ENCODE measurements at places on chromosomes 3 and 15.

- no peak for DNase-seq
Observed at GRCh38 chr3:136277634-136278033, 27.5 kb downstream of the PCCB start.

- DNase-seq, result no peak
Observed at GRCh38 chr3:123658118-123658851, 73.4 kb upstream of the HACD2 start.

DNA sequence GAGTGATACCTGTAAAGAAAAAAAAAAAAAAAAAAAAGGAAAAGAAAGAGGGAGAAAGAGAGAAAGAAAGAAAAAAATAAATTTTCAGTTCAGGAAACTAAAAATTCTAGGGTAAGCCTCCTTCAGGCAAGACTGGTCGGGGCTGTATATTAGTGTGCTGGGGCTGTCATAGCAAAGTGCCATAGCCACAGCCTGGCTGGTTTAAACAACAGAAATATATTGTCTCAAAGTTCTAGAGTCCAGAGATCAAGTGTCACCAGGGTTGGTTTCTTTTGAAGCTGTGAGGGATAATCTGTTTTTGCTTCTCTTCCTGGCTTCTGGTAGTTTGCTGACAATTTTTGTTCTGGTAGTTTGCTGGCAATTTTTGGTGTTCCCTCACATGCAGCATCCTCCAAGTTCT is 48.4 kb upstream of the SLC25A26 start:
- DNase-seq, result no peak

DNA sequence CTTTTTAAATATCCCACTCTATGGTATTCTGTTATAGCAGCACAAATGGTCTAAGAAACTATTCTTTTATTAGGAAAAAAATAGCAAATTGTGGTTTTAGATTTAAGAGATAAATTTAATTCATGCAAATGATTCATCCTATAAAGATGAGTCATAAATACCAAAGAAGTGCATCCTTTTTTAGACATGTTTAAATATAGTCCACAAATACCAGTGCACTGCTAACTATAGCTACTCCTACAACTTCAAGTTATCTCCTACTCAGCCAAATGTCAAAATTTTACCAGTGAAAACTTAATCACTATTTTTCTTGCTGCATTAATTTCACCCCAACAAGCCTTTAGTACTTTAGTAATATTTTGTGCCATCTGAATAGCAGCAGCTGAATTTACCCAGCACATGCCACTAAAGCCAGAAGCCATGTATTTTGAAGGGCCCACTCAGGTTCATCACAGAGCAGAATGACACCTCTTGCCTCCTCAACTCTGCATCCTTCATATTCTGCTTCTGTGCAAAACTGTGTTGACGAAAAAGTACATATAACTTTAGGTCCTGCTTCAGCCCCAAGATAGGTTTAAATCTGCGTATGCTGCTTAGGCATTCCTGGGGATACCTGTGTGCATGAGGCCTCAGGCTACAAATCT is 24.9 kb downstream of the CX3CR1 start:
- DNase-seq, result no peak

DNA sequence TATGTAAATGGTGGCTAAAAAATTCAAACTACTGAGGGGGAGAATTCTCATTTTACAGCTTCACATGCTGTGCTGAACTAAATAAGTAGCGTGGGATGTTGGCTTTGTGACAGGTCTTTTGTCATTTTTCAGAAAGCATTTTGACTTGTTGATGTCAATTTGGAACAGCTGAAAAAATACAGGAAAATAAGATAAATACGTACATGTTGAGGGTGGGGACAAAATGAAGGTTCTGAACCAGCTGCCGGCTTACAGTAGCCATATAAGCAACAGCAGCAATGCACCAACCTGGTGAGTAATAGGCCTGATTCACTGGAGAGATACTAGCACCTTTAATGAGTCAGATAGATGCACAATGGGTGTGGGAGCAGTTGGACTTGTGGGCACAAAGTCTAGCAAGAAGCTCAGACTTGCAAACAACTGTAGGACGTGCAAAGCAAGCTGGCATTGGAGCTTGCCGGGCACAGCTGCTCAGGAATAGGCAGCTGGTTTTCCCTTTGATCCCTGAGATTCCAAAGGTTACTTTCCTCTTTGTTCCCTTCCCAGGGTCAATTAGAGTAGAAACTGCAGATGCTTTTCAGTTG is 12.9 kb downstream of the B3GNT5 start:
- DNase-seq, result no peak

DNA sequence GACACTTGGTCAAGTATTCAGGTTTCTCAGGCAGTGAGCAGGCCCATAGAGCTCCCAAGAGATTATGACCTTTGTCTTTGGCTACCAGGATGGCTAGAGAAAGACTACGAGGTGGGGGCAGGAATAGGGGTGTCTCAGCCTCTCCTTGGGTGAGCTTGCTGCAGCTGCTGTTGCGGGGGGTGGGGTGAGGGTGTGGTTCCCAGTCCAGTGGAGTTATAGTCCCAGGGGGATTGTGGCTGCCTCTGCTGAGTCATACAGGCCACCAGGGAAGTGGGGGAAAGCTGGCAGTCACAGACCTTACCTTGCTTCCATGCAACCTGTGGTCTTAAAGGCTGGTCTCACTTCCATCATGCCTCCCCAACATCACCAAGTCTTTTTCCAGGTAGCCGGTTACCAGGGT is 31.7 kb downstream of the ATP2C1 start:
- peak; percentile 16 for DNase-seq

- no peak for DNase-seq
Observed at GRCh38 chr3:179503152-179503551, 51.9 kb upstream of the GNB4 start.

DNA sequence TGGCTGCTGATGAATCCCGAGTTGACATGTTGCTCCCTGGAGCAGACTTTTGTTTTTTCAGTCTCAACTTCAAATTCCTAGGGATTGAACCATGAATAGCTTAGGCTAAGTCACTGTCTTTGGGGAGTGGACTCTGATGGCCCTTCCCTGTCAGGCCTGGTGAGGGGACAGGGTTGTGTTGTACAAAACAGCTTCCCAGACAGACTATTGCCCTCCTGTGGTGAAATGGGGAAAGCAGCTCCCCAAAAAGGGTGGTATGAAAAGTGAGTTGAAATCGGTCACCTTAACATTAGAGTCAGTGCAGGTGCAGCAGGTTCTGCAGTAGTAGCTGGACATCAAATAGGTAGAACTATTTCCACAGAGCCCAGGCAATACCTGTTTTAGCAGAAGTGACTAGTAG is 775.6 kb downstream of the ROBO2 start:
- DNase-seq, result no peak

GRCh38 chr3:81816473-81817250 is 55.2 kb upstream of the GBE1 start:
- no peak for DNase-seq

GRCh38 chr3:54940971-54941370 is 13.1 kb upstream of the LRTM1 start:
- no peak for DNase-seq

- DNase-seq, result no peak
Observed at GRCh38 chr3:155771126-155771525, 26.3 kb upstream of the PLCH1 start.

- no peak for DNase-seq
Observed at GRCh38 chr3:146226881-146227280, 24.0 kb downstream of the PLSCR4 start.

GRCh38 chr3:60582288-60582687 is 669.0 kb downstream of the FHIT start:
- DNase-seq, result no peak

DNA sequence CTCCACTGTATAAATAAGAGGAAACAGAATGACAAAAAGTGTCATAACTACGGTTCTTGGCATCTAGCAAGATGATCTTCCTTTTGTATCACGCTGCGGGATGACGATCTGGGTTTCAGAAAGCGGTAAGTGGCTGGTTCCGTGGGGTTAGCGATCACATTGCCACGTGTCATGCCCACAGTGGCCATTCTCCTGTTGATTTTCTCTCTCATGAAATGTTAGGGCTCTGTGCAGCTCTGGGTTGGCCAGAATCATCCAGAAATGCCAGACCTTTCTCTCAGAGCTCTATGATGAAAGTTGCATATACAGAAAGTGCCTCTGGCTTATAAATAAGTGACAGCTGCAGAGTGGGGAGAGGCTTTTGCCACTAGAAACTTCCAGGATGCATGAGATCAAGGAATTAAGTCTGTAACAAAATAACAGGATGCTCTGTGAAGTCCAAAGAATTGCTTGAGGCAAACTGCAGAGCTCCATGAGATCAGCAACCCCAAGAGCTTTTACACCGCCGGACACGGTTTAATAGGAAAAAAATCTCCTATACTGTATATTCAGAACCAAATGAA is 71.6 kb downstream of the ABTB1 start:
- DNase-seq, result no peak

- DNase-seq, result no peak
Observed at GRCh38 chr15:52261026-52261425, 34.6 kb downstream of the MYO5C start.

GRCh38 chr3:114953215-114953799 is 193.8 kb downstream of the ZBTB20 start:
- no peak for DNase-seq

DNA sequence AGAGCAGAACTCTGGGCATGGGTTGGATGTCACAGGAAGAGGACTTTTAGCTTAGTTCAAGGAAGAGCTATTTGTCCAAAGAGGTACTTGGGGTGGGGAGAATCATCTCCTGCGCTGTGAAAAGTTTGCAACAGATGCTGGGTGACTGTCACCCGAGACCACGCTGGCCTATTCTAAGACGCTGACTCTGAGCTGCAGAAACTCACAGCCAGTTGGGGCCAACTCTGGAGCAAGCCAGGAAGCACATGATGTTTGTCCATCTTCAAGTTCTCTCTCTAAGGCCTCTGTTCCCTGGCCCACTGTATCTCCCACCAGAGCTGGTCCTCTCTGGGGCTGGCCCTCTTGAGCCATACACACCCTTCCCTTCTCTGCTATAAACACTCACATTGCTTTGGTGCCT is 17.9 kb upstream of the CDCP1 start:
- DNase-seq, result no peak

GRCh38 chr3:195877136-195877715 is 31.1 kb downstream of the TNK2 start:
- DNase-seq, result no peak

- peak; percentile 64 for DNase-seq
Observed at GRCh38 chr15:68631601-68632051, 52.8 kb downstream of the CORO2B start.

DNA sequence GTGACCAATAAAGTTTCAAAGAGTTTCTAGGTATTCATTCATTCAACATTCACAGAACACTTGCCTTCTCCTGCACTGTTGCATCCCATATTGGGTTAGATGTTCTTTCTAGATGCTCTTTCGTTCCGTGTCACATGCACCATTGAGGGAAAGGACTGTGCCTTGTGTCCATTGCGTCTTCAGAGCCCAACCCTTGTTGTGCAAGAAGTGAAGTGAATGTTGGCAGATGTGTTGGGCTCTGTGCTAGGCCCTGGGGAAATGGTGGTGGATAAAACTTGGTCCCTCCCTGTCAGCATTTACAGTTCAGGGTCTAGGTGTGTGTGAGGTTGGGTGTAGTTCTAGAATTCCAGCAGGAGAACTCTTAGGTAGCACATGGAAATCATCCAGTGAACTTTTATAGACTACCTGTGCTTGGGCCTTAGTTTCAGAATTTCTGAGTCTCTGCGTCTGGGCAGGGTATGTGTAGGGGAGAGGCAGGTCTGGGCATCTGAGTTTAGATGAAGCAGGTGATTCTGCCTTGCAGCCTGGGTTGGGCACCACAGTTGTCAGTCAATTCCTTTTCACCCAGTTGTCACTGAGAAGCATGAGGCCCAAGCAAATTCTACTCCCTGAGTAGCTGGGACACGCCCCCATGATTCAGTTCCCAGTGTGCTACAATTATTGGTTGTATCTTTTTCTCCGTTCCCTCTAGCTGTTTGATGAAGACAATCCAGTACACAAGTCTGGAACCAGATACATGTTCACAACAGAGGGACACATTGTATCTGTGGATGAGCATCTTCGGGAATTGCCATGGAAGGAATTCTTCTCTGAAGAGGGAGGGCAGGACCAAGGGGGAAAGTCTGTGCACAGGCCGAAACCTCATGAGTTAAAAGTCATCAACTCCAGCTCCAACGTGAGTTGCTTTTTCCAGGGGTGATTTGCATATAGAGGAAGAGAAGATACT is 25.4 kb downstream of the EDEM1 start:
- no peak for DNase-seq

- DNase-seq, result no peak
Observed at GRCh38 chr15:41851167-41851523, 12.5 kb downstream of the PLA2G4B start.

DNA sequence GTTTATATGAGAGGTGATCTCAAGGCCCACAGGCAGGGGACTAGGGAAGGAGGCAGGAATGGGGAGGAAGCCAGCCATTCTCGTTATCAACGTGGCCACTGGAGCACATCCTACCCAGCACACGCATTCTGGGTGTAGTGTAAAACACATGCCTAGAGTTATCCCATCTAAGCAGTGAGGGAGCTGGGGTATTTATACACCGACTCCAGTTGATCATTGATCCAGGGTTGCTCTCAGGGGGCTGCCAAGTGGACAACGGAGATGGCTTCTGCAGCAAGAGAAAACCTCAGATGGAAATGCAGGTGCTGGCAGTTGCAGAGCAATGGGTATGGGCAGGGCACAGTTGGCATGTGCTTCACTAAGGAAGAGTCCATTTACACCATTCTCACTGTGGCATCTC is 30.4 kb upstream of the SYNM start:
- no peak for DNase-seq

DNA sequence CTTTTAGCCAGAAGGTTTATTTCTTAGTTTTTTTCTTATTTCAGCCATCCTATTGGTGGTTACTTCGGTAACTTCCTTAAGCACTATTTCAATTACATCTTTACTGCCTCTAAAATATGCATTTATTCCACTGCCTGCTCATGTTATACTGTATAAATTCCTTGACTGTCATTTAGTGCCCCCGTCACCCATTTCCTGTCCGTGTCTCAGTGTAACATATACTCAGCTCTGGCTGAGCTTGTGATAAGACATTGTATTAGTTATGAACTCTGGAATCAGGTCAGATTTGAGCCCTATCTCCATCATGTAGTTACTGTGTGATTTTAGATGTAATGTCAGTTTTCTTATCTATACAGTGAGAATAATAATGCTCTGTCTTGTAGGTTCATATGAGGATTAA is 24.2 kb downstream of the PIAS1 start:
- DNase-seq, result no peak

DNA sequence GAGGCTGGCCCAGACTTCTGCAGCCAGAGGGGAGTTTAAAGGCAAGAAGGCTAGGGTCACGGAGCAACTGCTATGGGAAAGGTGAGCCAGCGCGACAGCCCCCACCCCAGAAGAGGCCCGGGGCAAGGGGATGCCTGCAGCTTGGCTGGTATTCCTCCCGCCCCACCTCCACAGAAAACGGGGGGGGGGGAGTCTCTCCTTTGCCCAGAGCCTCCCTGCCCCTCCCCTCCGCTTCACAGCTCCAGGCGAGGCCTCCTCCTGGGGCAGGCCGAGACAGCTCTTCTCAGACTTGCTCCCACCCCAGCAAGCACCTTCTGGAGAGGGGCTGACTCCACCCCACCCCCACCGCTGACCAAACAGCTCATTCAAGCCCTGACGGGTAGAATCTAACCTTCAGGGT is 13.4 kb downstream of the ANP32A start:
- no peak for DNase-seq

GRCh38 chr3:99498550-99499234 is 139.7 kb upstream of the COL8A1 start:
- no peak for DNase-seq

GRCh38 chr3:26622621-26623418 is at the start of gene LRRC3B:
LRRC3B (plus strand) TSS chr3:26622772; CDS start chr3:26709673, 86,901 bp downstream.
- no peak for DNase-seq

Measured in NCI-H1436 (cell line).